H7 (cell line): ENCODE measurements at places on chromosomes 4 and X.

DNA sequence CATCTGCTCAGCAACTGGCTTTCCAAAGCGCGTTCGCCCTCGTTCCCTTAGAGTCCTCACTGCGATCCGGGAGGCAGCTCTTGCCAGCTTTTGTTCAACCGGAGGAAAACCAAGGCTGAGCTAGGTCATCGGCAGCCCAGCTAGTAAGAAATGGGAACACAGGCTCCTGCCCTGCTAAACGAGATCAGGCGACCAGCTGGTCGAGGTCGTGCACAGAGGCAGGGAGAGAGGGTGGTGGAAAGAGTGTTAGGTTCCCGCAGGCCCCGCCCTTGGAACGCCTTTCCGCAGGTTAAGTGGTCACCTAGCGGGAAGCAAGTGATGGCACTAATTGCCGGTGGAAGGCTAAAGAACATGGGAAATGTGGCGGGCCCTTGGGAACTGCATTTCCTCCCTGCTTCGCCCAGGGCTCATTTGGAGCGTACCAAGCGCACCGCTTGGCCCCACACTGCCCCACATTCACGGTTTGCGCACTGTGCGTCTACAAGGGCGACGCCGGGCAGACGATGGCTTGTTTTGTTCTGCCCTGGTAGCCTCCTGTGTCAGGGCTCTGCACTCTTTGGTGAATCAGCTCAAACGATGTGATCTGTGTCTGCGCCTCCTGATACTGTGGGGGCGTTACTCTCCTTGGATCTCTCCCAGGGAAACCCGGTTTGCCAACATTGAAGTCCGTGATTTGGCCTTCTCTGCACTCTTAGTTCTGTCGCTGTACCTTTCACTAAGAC, 7.2 kb upstream of the PRDM8 start:
- DNase-seq = peak; percentile 73

DNA sequence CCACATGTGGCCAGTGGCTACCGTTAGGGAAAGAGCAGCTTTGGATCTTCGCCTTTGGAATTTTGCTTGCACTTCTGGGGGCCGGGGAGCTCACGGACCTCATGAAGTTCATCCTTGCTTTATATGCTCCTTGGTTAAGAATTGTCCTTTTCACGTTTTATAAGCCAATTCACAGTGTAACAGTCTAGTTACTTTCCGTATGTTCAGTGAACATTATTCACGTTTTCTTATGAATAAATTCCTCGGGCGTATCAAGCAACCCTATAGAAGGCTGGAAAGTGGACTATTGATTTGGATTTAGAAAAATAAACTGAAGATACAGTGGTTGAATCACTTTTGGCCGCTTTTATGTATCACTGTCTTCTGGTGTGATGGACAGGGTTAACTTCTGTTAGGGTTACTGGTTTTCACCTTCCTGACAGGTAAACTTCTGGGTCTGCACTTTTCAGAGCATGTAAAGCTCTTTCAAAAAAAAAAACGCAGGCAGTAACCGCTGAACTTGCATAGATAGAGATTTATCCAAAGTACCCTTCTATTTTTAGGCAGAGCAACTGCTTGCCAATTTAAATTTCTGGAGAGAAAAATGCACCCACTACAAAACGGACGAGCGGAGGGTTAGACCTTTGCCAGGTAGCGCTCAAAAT, 569 bp upstream of the PDLIM5 start:
- DNase-seq = no peak

GRCh38 chr4:102639598-102639997, 121.2 kb downstream of the MANBA start:
- DNase-seq = no peak

DNA sequence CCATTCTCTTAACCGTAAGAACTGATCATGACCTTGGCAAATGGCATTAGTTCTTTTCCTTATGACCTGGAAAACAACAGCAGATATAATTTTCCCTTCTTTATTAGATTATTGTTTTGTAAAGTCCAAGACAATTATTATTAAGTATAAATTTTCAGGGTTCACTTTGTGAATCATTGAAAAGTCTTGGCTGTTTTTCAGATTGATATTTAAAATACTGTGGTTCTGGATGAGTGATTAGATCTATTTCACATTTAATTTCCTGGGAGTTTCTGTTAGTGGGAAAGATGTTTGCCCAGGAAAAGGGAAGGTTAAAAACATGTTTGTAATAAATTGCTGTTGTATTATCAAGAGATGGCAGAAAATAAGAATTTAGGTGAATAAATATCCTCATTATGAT, 194.9 kb downstream of the TLL1 start:
- DNase-seq = no peak

DNA sequence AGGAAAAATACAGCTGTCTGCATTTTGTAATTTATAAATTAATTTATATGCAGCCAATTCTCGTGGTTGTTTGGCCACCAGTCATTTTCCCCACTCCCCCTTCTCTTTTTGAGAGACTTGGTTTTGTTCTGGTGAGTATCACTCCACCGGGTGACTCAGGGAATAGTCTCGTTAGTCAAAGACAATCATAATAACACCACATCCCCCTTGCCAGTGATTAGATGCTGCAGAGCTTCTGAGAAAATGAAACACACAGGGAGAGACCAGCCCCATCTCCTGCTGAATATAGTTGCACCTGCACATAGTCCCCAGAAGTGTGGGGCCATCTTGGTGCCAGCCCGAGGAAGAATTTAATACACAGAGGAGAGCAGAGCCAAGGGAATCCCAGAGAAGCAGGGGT, 8.0 kb upstream of the FNIP2 start:
- DNase-seq = no peak

- peak; percentile 99 for DNase-seq
These were observed 27.2 kb downstream of the TACC3 start for GRCh38 chr4:1748465-1748995.

DNA sequence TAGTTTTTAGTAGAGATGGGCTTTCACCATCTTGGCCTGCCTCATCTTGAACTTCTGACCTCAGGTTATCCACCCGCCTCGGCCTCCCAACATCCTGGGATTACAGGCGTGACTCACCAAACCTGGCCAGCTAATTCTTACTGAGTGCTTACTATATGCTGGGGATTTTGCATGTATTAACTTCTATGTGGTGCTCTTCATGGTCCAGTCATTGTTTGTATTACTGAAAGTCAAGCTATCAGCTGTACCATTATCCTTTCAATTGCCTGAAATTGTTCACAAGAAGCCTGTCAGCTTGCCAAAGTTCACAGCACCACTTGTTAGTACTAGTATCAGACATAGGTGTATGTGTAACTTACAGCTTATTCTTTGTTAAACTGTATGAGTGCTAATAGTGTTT, 1272.1 kb downstream of the ARAP2 start:
- no peak for DNase-seq

DNA sequence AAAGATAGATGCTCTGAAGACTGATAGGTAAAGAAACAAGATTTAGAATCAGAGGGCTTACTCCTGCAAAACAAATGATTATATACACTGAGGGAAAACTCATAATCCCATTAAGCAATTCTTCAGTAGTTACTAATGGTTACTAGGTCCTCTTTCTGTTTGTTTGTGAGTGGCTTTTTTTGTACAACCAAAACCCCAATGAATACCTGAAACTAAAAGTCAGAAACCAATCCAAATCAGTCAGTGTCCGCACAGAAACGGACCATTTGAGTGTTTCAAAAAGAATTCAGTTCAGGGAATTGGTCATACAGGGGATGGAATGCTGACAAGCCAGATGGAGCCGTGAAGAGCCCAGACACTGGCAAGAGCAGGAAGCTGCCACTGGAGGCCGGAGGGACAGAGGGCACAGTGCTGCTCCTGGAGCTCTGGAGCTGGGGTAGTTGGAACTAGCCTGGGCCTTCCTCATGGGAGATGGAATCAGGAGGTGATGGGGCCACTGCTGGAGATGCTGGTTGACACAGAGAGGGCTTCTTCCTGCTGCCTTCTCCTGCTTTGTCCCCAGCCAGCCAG, 31.9 kb downstream of the SETD7 start:
- DNase-seq = no peak

DNA sequence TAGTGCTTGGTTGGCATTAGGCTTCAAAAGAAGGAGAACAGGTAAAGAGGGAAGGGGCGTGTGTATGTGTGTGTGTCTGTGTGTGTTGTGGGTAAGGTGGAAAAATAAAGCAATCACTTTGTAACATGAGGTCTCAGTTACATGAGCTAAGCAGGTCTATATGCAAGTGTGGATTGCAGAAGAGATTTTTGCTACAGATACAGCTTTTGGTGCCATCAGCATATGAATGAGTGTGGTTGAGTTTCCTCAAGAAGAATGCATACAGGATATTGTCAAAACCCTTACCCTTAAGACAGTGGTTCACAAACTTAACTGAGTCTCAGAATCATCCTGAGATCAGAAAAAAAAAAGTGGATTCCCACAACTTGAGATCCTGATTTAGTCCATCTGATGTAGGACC, 220.5 kb upstream of the HTR2C start:
- DNase-seq = no peak

GRCh38 chrX:7280520-7280919, 132.6 kb upstream of the PUDP start:
- no peak for DNase-seq

DNA sequence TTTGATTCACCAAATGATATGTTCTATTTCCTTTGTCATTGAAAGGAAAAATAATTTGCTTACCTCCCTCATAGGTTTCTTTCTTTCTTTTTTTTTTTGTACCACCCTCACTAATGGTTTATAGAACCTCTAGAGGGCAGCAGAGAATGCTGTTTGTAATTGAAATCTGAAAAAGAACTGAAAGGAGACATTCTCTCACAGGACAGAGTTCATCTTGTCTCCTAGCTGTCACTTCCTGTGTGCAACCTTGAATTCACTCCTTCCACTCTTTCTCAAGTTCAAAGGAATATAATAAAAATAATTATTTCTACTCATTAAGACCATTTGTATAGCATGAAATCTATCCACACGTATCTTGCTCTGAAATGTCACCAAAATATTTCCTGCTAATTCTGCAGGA, 51.0 kb downstream of the GUCY1B1 start:
- DNase-seq = peak; percentile 6

GRCh38 chr4:16503421-16504100, 277.3 kb upstream of the TAPT1 start:
- no peak for DNase-seq

- no peak for DNase-seq
These were observed 164.1 kb downstream of the EFNB1 start for GRCh38 chrX:68992821-68993397.

GRCh38 chr4:88202443-88202842, 44.0 kb upstream of the ABCG2 start:
- no peak for DNase-seq

- no peak for DNase-seq
These were observed 134.2 kb downstream of the PTTG2 start for GRCh38 chr4:38094419-38094818.

DNA sequence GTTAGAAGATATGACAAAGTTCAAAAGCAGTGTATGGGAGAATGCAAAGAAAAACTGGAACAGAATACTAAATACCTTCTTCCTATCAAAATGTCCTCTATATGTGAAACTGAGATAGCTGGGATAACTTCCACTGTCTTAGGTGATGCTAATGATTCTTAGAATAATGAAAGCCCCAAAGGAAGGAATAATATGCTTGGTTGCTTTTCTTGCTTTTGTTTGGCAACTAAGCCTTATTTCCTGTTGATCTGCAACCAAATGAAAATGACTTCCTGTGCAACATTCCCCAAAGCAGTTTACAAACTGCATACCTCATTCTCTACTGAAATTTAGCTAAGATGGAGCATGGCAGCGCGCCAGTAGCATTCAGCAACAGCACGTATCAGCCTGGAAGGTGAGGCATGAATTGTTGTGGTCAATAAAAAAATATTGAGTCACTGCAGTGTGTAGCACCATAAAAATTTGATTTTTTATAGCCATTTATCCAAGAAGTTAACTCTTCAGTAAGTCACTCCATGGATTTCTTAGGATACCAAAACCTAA, 18.7 kb downstream of the NDNF start:
- no peak for DNase-seq

GRCh38 chr4:7655511-7656243, 220.9 kb upstream of the PSAPL1 start:
- DNase-seq = peak; percentile 64

DNA sequence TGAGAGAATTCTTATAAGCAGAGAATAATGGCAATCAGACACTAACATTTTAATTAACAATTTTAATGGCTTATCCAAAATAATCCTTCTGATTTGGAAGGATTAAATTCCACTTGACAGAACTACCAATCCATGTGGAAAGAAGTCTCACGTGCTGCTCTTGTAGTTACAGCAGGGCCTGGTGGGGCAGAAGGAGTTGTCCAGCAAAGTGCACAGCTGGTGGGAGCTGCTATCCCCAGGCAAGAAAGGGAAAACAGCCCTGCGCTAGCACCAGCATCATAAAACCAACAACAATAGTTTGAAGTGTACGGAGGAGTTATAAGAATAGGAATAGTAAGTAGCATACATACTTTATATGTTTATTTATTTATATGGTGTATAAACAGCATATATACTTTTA, 127.4 kb upstream of the TRIM2 start:
- DNase-seq = no peak

DNA sequence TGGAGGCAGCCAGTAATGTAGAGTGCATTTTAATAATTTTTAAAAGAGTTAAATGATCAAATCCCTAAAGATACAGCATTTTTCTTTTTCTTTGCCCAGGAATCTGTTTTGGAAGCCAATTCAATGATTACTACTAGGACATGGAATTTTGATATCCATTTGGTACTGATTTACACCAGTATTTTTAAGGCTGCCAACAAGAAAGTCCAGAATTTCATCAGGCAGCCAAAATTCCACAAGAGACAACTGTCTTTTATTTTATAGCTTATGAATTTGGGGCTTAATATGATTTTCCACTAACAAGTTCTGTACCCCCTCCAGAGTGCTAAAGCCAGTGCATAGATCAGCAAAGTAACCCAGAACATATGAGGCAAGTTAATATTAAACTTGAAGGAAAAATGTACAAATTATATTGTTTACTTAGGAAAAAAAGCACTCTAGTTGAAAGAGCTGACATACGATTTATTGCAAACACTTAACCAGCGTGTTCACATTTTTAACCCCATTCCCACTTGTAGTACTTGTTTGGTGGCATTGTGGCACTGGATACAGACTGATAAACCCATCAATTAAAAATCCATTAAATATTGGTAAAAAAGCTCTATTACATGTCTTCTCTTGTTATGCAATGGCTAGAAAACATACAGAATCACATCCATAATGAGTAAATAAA, 259.7 kb downstream of the DCHS2 start:
- no peak for DNase-seq

DNA sequence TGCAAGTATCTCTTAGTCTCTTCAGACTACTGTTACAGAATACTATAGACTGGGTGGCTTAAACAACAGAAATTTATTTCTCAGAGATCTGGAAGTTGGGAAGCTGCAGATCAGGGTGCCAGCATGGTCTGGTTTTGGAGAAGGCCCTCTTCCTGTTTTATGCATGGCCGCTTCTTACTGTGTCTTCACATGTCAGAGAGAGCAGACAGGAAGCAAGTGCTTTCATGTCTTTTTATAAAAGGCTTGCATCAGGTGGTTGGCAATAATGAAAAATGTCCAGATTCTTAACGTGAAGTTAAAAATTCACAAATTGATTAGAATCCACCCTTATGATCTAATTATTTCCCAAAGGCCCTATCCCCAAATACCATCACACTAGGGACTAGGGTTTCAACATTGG, 284.9 kb downstream of the RPA4 start:
- DNase-seq = no peak

GRCh38 chr4:55304303-55304702, 41.7 kb upstream of the SRD5A3 start:
- no peak for DNase-seq
